ENCODE measurements at places on chromosomes 7 and 10.

DNA sequence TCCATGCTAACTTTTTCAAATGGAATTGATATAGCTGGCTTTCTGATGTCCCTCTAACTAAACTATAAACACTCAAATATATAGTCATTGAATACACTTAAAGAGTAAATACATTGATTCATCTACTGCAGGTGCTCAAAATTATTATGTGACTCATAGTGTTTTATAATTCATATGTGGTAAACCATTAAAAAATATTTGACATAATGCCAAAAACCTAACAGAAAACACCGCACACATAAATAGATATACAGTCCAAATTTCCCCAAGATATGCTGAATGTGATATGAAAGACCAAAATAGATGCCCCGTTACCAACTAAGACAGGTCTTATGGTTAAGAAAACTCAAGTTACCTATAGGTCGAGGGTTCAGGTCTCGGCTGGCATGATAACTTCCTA, 171.7 kb upstream of the SEMA3E start:
- DNase-seq, result no peak

DNA sequence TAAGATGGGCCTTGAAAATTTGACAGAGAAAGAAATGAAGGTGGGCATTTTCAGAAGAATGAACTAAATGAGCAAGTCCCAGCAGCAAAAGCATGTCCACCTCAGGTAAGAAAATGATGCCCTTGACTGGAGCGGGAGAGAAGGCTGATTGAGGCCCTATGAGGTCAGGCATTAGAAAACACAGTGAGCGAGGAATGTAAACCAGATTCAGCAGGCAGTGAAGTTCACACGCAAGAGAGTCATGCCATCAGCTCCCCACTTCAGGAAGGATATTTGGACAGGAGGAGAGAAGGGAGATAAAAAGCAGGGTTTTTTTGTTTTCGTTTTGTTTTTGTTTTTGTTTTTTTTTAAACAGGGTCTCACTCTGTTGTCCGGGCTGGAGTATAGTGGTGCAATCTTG, 166.4 kb downstream of the PPP1R17 start:
- DNase-seq, result no peak

DNA sequence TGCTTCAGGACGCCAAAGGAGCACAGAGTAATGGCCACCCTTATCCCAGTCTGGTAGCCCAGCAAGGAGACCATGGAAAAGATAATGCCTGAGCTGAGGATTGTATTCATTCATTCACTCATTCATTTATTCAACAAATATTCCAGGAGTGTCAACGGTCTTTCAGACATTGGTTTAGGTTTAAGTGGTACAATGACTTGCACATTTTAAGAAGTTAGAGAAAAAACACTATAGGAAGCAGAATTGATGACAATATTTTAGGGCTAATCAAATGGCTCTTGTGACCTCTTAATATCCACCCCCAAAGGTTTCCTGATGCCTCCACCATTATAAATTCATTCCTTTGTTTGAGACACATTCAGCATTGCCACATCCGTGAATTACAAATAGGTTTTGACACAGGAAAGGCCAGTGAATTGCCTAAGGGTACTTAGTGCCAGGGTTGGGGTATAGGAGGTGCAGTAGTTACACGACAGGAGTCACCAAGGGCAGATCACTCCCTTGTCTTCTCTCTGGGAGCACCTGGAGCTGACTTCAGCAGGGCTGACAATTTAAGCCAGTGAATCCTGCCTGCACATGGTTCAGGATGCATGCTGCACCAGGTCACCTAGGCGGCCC, 269.5 kb downstream of the CREB5 start:
- no peak for DNase-seq

DNA sequence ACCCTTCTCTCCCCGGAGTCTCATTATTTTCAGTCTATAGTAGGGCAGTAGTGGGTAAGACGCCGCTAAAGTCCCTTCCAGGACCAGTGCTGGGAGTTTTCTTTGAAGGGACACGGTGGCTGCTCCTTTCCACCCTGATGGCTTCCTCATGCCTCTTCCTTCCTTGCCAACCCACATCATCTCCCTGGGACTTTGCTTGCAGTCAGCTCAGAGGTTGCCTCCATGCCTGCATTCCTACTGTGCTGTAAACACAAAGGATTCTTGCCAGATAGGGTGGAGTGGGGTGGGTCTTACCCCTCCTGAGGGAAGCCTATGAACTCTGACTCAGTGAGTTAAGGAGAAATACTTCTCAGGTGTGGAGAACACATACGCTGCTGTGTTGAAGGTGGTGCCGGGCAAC, 59.9 kb upstream of the IGFBP3 start:
- DNase-seq, result no peak

DNA sequence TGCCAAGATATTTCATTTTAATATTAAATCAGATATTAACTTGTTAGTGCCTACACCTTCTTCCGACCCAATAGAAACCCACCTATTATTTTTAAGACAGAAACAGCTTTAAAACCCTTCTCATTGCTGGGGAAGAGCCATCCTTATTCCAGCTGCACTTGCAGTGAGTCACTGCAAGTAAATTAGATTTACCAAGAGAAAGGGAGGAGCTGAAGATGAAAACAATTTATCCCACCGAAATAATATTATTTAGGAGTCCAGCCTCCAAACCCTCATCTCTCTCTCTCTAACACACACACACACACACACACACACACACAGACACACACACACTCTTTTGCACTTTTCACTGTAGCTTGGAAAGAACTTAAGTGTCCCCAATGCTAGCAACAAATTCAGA, 26.9 kb downstream of the TWIST1 start:
- DNase-seq, result no peak

DNA sequence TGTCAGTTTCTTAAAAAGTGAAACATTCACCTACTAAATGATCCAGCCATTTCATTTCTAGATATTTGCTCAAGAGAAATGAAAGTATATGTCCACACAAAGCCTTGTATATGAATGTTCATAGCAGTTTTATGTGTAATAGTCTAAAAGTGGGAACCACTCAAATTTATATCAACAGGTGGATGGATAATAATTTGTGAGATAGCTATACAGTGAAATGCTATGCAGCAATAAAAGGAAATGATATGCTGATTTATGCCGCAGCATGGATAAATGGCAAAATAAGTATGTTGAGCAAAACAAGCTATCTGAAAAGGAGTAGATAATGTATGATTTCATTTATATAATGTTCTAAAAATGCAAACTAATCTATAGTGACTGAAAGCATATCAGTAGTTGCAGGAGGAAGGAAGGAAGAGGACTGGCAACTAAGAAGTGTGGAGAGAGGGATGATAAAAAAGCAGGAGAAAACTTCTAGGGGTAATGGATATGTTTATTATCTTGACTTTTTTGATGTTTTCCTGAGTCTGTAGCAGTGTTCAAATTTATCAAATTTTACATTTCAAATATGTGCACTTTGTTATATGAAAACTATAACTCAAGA, 80.6 kb downstream of the ABCB5 start:
- no peak for DNase-seq

GRCh38 chr10:67923551-67923950, 39.1 kb downstream of the SIRT1 start:
- DNase-seq, result no peak

DNA sequence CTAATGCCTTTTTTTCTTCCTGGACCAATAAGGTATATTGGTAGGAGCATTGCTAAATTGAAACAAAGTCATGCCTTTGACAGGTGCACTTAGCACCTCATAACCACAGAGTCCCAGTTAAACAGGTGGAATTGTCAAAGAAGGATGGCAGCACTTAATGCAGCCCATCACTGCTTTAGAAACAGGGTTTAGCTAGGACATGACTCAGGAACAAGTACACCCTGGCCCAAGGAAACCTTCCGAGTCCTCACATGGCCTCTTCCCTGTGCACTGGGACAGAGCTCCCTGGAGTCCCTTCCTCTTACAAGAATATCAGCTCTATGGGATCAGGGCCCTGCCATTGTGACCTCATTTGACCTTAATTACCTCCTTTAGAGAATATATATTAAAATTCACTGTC, 382.7 kb downstream of the EXOC4 start:
- no peak for DNase-seq

DNA sequence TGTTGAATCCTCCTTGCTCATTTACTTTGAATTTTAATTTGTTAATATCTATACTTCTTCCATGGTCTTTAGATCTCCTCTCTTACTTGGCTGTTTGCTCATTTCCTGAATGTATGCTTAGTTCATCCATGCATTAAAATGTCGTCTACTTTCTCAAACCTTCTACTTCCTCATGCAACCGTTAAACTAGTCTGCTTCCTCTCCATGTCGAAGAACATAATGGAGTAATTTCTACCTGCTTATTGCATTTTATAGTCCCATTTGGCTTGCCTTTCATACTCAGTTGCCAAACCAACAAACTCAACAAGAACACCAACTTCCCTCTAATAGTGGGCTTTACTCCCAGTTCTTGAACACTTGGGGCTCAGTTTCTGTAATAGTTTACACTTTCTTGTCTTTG, 43.8 kb upstream of the SEMA3D start:
- DNase-seq, result no peak

- no peak for DNase-seq
Observed at GRCh38 chr7:84245835-84246234, 51.2 kb upstream of the SEMA3A start.

DNA sequence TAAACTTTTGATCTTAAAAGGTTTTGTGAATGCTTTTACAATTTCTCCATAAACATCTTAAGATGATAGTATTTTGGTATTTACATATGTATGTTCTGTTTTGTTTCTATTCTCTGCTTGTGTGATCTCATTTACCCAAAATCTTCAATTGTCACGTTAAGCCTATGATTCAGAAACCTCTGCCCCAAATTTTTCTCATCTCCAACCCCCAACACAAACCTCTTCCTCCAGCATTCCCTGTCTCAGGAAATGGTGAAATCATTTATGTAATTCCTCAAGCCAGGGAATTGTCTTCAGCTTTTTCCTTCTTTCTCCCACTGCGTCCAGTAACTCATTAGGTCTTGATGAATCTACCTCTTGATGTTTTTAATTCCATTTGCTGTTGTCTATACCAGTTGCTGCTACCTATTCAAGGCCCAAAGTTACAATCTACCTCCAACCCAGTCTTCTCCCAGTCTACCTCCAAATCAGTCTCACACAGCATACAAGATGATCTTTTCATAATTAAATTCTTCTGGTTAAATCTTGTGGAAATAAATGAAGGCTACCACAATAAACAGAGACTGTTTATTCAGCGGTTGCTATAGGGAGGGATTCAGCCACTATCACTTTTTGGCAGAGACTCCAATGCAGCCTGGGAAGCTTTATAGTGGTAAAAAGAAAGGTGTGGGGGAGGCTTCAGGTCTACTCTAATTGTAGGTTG, 5.8 kb downstream of the CFAP69 start:
- DNase-seq, result no peak

DNA sequence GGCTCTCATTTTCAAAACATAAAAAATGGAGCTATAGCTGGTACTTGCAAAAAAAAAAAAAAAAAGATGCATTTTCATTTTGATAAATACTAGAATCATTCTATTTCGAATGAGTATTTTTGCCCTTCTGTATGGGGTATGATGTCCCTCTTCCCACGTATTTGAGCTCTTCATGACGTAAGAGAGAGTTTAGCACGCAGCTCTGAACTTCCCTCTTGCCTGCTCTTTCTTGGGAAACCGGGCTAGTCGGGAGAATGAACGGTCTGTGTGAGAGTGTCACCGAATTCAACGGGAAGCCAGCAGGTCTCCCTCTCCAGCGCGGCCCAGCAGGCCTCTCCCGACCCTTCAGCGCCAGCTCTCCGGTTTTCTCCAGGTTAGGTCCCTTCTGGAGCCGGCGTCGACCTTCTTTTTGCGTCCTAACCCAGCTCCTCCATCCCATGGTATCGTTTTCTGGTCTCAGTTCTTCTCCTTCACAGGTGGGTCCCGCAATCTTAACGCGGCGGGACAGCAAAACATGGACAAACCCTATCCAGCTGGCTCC, 159.2 kb upstream of the PITRM1 start:
- no peak for DNase-seq

DNA sequence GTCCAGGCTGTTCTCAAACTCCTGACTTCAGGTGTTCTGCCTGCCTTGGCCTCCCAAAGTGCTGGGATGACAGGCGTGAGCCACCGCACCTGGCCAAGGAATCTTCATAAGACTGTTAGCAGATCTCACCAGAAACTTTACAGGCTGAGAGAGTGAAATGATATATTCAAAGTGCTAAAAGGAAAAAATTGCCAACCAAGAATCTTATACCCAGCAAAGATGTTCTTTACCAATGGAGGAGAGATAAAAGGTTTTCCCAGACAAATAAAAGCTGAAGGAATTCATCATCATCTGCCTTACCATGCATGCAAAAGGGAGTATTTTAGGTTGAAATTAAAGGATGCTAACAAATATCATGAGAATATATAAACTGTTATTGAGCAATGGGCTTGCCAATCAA, 23.6 kb downstream of the GIMAP7 start:
- DNase-seq, result no peak

DNA sequence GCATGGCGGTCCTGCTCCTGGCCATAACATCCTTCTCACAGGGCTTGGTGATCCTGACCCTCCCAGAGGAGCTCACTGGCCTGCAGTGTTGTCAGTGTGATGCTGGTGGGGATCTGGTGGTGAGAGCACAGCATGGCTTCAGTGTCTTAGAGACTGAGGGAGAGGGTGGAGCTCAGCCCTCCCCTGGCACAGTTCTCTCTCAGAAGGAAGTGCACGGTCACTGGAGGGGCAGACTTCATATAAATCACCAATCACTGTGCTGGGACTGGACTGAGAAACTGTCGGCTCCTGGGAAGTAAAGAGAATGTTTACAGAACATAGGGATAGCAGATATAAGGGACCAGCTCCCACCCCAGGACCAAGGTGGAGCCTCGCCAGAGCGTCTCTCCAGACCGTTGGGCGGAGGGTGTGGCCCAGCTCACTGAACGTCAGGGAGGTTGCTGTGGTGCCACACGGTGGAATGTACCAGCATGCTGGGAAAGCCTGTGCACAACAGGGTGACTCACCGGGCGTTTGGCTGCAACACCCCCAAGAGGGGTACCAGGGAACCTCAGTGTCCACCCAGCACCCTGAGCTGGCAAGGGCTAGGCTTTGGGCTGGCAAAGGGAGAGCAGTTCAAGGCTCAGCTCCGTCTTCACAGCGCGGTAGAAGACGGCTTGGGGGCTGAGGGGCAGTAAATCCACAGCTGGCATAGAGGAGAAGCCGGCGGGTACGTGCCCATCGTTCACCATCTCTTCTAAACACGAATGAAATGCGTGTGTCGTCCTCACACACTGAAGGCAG, 8.8 kb upstream of the GET4 start:
- no peak for DNase-seq

DNA sequence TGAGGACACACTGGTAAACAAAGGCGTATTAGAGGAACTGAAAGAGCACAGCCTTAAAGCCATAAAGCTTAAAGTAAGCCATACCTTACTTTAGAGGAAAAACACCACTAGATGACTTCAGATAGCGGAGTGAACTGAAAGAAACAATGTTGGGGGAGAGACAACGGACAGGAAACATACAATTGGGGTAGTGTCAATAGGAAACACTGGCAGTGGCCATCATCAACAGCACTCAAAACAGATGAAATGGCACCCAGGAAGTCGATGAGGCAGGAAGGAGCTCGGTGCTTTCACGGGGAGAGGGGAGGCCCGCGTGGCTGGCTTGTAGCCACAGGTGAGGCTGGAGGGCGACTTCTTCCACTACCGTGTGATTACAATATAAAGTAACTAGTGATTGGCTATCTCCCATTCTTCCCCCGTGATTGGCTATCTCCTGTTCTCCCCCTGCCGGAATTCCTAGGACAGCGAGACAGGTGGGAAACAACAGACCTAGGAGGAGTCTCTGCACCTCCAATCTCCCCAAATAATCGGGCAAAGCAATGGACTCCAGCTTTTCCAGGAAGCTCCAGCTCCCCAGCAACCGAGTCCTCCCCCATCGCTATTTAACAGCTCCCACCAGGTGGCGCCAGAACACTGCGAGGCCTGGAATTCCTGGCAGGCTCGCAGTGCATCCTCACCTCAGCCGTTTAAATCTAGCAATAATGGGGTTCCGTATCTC, 2.4 kb upstream of the TAS2R38 start:
- peak; percentile 57 for DNase-seq
